Retina (tissue), 1 donor: ENCODE measurements at places on chromosomes 2 and 18.

- DNase-seq, result no peak
These were observed 4.9 kb downstream of the INHBB start for GRCh38 chr2:120350801-120351320.

DNA sequence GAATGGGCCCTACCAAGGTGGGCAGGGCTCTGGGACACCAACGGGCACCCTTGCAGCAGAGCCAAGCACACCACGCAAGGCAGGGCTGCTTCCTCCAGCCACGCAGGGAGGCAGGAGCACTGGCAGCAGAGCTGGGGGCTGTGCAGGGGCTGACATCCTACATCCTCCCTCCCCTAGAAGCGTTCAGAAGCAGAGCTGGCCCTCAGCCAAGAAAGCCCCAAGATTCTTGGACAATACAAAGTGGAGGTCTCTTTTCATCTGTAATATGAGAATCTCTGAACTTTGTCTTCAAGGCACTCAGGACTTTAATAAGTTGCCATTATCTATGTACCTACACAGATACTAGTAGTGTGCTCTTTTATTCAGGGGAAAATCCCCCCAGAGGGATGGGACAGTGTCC lies 128.1 kb upstream of the AGAP1 start:
- no peak for DNase-seq

DNA sequence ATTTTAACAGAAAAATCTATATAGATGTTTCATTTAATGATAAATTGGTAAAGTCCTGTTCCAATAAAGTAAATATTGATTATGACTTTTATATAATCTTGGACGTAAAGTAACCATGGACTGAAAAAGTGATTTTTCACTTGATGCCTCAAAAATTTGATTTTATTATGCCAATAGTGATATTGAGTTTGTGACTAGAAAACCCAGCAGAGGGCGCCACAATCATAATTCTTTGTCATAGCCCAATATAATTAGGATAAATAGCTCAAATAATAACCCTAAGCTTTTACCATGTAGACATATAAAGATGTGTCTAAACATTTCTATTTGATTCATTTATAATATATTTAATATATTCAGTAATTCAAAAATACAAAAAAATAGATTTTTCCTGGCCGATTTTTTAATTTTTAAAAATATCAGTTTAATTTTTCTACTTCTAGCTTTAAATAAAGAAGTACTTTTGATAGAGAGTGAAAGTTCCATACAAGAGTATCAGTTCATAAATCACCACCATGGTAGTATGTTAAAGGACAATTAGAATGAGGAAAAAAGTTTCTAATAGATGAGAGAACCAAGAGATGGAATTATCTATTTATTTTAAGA lies 30.7 kb downstream of the CAMKMT start:
- DNase-seq, result peak; percentile 6

DNA sequence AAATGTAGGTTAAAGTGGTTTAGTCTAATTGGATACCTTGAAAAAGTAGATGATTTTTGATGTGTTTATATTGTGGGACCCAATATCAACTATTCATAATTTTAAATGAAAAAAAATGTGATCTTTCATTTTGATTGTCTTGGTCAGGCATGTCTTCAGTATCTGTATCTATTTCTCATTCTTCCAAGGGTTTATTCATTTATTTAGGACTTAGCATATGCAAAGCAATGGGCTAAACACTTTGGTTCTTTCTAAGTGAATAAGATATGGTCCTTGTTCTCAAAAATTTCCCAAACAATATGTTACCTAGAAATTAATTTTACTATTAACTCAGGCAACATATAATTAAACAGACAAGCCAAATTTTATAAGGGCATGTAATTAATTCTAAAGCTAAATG lies 49.1 kb downstream of the CSRNP3 start:
- DNase-seq, result no peak

GRCh38 chr18:22080035-22080434 lies 89.4 kb upstream of the GATA6 start:
- DNase-seq, result no peak

- DNase-seq, result no peak
These were observed 4.0 kb downstream of the GKN2 start for GRCh38 chr2:68948710-68949109.

DNA sequence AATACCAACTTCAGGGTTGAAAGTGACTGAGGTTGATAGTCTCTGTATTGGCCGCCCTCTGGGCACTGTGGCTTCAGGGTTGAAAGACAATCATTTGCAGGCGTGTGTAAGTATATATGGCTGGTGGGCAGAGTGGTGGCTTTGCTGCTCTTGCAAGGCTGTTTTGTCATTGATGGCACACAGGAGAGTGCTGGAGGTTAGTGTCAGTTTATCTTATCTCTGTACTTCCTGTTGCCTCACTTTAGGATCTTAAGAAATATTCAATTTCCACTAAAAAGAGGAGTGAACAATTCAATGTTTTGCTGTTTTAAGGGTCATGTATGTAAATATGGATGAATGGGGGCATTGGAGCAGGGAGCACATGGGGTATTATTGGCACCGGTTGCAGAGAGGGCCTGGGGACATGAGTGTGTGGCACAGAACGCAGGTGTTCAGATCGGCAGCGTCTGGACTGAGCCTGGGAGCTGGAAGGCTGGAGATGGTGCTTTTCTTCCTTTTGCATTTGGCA lies 51.5 kb downstream of the NCK2 start:
- DNase-seq, result no peak

DNA sequence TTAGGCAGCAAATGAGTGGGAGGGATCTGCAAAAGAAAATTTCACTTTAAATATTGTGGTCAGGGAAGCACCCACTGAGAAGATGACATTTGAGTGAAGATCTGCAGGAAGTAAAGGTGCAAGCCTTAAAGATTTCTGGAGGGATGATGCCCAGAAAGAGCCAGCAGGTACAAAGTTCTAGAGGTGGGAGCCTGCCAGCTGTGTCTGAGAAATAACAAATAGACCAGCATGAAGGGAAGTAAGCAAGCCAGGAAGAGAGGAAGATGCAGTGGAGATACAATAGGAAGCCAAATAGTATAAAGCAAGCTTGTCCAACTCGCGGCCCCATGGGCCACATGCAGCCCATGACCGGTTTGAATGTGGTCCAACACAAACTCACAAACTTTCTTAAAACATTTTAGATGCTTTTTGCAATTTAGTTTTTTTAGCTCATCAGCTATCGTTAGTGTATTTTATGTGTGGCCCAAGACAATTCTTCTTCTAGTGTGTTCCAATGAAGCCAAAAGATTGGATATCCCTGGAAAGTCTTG lies 489.9 kb downstream of the DCC start:
- DNase-seq, result no peak

DNA sequence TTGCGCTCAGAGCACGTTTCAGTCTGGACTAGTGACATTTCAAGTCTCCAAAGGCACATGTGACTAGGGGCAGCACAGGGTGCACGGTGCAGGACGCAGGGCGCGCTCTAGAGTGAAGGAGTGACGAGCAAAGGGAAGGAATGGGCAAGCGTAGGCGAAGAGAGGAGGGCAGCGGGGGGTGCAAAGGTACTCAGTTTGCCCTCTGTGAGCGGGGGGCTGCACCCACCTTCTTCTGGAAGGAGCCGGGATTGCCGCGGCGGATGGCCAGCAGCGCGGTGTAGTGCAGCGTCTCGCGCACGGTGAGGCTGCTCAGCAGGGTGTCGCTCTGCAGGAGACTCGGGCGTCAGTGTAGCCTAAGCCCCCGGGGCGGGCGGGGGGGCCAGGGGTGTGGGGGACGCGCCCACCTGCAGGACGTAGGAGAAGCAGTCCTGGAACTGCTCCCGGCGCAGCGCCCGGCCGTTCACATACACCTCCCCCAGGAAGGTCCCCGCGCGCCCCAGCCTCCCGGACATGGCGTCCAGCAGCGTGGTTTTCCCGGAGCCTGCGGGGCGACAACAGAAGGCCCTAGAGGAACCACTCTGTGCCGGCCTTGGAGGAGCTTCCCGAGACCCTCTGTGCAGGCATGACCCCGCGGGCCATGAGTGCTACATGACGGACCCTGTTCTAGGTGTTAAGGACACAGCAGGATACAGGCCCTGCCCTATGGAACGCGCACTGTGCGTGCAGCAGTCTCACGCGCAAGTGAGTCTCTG lies 6.9 kb downstream of the ABCG5 start:
- peak; percentile 60 for DNase-seq

DNA sequence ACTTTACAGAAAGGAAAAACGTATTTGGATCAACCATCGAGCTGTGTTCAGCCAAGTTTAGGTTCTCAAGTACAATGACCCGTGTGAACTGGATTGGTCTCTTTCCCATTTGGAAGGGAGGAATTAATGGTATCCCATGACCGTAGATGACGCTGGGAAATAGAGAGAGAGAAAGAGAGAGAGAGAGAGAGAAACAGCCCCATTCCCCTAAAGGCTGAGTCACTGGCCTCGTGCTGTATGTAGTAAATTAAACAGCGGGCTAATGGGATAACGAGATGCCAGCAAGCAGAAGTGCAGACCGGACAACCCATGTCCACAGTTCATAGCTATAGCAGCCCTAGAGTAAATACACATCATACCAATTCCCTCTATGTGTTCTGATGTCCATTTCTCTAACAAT lies 99.6 kb downstream of the BCL11A start:
- peak; percentile 47 for DNase-seq

- DNase-seq, result peak; percentile 84
These were observed 58.7 kb downstream of the SNORC start for GRCh38 chr2:232928551-232929302.

DNA sequence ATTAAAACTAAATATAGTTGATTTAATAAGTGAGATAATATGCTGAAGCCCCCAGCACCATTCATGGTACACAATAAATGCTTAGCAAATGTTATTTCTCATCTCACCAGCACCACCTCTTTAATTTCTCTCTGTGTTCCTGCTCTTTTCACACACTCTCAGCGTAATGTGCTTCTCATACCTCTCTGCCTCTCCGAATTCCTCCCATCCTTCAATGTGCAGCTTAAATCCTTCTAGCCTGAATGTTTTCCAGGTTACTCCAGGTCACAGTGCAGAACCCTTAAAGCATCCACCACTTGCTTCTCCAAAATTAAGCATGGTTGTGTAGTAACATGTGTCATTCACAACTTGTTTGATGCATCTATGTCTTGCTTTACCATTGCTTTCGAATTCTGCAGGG lies 119.6 kb downstream of the MCFD2 start:
- no peak for DNase-seq

- peak; percentile 75 for DNase-seq
These were observed 42.9 kb downstream of the FSHR start for GRCh38 chr2:49111456-49111855.

- no peak for DNase-seq
These were observed 164.3 kb downstream of the TRABD2A start for GRCh38 chr2:84716564-84716963.

DNA sequence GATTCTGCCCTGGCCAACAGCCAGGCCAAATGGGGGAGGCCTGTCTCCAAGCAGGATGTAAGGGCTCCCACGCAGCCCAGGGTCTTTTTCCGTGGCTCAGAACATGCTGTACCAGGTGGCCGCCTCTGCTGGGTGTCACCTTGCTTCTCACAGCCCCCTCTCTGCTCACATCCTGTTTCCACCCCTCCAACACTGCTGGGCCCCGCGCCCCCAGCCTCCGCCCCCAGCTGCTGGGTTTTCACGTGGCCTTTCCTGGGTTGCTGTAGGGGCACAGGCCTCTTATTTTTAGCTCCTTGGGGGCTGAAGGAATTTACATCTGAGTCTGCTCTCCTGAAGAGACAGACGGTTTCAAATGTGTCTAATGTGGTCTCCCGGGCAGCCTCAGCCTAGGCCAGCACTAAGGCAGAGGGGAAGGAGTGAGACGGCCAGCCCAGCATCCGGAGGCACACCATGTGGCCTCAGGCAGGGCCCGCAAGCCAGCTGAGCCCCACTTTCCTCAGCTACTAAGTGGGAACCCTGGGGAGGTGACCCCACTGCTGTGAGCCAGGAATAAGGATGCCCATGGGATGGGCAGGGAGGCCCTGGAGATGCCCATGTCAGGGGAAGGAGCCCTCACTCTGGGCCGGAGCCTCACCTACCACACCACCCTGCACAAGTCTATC lies 18.7 kb upstream of the DUSP2 start:
- peak; percentile 57 for DNase-seq

- DNase-seq, result no peak
These were observed 1.1 kb upstream of the GAL3ST2 start for GRCh38 chr2:241775223-241776177.

DNA sequence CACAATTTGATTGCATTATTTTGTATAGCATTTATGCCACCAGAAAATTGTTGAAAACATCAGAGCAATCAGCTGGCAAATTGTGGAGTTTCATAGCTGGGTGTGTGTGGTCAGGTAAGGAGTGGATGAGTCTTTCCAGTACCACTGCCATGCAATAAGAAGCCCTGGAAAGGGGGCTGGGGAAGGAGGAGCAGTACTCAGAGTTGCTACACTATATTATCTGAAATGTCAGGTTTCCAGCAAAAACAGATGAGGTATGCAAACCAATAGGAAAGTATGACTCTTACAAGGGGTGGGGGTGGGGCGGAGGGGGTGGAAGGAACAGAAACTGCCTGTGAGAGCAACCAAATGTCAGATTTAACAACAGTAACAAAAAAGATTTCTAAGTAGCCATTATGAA lies 112.2 kb downstream of the SOS1 start:
- no peak for DNase-seq

DNA sequence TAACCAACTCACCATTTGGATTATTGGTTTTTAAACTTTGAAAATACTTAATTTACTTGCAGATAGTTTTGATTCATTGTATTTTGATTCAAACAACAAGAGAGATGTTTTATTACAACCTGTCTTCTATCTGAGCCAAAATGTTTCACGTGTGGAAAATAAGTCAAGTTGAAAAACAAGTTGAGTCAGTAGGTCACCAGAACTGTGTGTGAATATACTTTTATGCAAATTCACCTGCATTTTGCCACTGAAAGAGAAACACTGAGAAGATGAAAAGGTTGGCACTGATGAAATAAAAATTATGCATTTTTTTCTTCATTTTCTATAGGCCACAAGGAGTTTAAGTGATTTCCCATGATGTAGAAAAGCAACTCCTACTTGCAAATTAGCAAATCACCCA lies 68.3 kb downstream of the ICOS start:
- DNase-seq, result no peak

GRCh38 chr2:46076251-46076650 lies 221.0 kb upstream of the EPAS1 start:
- no peak for DNase-seq

DNA sequence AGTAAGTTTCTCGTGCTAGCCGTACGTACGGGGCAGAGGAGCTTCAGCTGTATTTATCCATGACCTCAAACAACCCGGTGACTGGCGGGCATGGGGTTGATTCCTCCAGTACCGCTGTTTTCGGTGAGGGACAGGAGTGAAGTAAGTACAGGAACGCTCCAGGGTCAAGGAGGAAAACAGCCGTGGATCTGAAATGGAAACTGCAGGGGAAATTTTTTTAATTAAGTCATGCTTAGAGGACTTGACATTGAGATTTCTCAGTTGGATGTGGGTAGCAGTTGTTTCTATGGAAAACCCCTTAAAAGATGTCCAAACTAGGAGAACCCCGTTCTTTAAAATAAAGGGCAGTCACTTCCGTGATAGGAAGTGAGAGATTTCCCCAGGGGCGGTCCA lies 1.2 kb downstream of the RAB12 start:
- DNase-seq, result no peak

- DNase-seq, result no peak
These were observed 1.2 kb downstream of the PTPN4 start for GRCh38 chr2:119760956-119761275.

GRCh38 chr2:8847400-8847799 lies 10.0 kb upstream of the KIDINS220 start:
- no peak for DNase-seq
